Activated naive CD4-positive, alpha-beta T cell (primary cell): ENCODE measurements at places on chromosomes 4 and X.

- DNase-seq, result no peak
Measured at GRCh38 chr4:2968381-2968780, 5.0 kb downstream of the GRK4 start.

GRCh38 chr4:7108660-7109059 is 40.8 kb upstream of the GRPEL1 start:
- DNase-seq, result no peak

GRCh38 chr4:153522802-153523094 is 56.6 kb downstream of the TMEM131L start:
- DNase-seq, result no peak

GRCh38 chrX:47499293-47499692 is 16.3 kb upstream of the ZNF41 start:
- DNase-seq, result no peak

DNA sequence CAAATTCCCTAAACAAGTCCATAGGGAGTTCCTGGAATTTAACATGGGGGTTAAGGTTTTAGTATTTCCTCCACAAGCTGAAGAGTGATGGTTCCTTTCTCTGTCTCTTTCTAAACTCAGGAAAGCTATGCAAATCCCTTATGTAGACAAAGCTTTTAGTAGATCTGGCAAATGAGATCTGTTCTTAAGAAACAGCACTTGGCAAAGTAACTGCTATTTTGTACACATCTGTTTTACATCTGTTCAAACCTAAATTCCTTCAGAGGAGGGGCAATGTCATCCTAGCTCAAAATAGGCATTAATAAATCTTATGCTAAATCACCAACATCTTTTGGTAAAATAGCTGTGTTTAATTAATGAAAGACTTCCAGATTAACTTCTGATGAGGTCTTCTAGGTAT is 137.8 kb upstream of the TBC1D9 start:
- no peak for DNase-seq

- DNase-seq, result no peak
Measured at GRCh38 chr4:117529401-117529800, 444.0 kb upstream of the TRAM1L1 start.

DNA sequence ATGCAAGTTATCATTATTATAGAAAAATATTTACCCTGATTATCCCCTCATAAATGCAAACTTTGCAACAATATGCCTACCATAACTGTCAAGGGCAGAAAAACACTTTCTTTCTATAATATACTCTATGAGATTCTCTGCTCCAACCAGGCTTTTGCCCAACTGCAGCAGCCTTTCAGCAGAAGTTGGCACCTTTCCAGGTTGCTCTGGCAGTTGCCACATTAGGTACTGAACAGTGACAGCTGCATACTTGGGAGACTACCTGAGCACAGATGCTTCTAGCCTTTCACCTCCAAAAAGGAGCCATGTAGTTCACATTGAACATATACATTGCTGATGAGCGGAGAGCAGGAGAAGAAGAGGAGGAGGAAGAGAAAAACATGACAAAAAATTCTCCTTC is 69.5 kb upstream of the BRWD3 start:
- no peak for DNase-seq

- no peak for DNase-seq
Measured at GRCh38 chr4:127634181-127634580, 1.4 kb downstream of the INTU start.

GRCh38 chrX:129529685-129530281 is 6.5 kb upstream of the SMARCA1 start:
- no peak for DNase-seq

DNA sequence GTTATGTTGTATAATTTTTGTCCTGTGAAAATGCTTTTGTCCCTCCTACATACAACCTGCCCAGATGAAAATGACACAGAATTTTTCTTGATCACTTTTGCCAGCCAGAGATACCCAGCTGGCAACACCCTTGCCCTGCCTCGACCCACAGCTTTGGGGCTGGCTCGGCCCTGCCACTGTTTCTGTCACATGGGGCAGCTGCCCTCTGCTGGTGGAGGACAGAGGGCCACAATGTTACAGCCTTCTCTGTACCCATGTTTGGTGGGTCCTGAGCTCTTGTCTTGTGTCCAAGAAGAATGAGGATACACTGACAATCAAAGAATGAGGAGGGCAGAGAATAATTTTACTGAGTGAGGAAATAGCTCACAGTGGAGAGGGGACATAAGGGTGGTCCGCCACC is 31.1 kb downstream of the BMP15 start:
- no peak for DNase-seq

DNA sequence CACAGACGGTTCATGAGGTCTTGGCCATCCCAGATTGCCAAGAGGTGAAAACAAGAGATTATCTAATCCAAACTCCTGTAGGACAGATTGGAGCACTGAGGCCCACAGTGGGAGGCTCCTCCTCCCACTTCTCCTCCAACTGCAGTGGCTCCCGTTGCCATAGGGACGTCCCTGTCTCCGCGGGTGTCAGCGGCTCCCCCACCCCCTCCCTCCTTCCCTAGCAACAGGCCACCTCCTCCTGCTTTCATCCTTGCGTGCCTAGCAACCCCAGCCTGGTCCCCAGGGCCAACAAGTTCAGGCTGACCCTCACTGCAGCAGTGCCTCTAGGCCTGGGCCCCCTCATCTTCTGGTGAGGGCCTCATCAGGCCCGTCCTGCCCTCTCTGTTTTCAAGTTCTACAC is 6.8 kb upstream of the IQSEC2 start:
- DNase-seq, result no peak

DNA sequence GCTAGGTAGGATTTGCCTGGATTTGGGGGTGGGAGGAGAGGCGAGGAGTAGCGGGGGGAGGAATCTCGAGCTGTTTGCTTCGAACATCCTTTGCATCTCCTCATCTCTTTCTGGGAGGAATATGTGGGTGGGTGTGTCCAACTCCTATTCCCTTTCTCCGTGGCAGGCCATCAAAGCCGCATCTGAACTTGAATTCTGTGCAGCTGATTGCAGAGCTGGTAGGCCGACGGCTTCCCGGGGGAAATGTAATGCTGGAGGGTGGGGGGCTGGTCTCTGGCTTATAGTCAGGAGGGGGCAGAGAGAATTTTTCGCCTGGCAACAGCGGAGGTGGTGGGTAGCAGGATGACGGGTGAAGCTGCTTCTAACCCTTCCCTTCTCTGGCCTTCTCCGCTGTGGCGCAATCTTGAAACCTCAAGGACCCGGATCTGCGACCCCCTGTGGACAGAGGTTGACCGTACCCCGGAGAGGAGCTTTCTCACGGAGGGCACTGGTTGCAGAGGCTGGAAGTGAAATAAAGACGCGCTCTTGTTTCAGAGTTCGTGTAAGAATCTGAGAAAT is 628 bp downstream of the ZCCHC12 start:
- DNase-seq, result no peak

- no peak for DNase-seq
Measured at GRCh38 chrX:148601034-148601433, 100.6 kb downstream of the AFF2 start.

DNA sequence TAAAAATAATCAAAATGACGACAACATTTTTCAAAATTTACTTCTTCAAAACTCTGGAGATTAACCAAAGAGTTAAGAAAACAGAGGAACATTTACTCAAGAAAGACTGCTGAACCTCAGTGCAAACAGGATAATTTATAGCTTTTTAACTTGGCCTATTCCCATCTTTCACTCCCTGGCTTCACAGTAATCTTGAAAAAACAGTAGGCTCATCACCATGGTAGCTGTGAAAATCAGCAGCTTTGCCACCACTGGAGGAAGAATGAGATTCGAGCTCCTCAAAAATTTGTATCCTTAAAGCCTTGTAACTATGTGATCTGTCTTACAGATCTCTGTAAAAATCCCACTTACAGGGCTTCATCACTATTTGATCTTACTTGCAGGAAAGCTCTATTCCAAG is 447.7 kb upstream of the CTSO start:
- no peak for DNase-seq

DNA sequence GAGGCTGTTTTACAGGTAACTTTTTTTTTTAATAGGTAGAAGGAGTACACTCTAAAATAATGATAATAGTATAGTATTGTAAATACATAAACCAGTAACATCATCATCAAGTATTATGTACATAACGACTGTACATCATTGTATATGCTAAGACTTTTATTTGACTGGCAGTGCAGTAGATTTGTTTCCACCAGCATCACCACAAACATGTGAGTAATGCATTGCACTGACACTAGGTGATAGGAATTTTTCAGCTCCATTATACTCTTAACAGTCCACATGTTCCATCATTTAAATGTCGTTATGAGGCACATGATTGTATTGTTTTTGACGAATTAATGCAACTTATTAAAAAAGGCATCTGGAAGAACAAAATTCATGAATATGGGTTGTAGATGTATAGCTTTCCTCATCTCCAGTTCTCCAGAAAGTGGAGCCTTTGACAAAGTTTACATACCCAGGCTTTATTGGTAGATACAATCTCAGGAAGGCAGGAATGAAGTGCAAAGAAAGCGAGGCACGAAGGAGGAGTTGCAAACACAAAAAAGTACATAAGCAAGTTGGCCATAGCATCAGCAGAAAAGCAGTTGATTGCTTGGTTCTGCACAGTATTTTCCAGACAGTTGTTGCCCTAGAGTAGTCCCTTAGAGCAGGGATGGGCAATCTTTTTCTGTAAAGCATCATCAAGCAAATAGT is 336.9 kb upstream of the NR3C2 start:
- DNase-seq, result no peak

DNA sequence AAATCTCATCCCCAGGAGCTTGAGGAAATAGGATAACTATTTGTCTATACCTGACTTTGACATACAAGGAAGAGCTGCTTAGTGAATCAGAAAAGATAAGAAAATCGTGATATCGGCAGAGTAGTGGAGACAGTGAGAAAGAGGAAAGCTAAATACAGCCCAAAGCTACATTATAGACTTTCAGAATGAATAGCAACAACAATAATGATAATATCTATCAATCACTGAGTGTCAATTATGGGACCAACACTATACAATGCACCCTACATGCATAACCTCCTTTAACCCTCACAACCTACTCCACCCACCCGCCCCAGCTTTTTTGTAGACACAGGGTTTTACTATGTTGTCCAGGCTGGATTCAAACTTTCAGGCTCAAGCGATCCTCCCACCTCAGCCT is 205.1 kb downstream of the PPP3CA start:
- DNase-seq, result no peak

DNA sequence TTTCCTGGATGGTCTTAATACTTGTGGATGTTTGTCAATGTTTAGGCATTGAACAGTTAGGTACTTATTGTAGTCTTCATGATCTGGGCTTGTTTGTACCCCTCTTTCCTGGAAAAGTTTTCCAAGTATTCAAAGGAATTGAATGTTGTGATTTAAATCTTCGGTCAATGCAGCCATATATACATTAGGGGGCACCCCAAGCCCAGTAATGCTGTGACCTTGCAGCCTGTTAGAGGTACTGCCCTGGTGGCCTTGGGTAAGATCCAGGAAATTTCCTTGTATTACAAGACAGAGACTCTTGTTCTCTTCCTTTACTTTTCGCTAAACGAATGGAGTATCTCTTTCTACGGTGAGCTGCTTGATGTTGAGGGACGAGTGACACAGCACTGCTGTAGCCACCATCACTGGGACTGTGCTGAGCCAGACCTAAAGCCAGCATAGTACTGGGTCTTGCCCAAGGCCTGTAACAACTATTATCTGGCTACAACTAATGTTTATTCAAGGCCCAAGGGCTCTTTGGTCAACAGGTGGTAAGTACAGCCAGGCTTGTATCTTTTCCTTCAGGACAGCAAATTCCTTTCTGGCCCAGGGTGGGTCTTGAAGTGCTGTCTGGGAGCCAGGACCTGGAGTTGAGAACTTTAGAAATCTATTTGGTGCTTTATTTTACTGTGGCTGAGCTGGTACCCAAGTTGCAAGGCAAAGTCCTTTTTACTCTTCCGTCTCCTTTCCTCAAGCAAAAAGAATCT is 118.3 kb upstream of the ATOH1 start:
- no peak for DNase-seq

DNA sequence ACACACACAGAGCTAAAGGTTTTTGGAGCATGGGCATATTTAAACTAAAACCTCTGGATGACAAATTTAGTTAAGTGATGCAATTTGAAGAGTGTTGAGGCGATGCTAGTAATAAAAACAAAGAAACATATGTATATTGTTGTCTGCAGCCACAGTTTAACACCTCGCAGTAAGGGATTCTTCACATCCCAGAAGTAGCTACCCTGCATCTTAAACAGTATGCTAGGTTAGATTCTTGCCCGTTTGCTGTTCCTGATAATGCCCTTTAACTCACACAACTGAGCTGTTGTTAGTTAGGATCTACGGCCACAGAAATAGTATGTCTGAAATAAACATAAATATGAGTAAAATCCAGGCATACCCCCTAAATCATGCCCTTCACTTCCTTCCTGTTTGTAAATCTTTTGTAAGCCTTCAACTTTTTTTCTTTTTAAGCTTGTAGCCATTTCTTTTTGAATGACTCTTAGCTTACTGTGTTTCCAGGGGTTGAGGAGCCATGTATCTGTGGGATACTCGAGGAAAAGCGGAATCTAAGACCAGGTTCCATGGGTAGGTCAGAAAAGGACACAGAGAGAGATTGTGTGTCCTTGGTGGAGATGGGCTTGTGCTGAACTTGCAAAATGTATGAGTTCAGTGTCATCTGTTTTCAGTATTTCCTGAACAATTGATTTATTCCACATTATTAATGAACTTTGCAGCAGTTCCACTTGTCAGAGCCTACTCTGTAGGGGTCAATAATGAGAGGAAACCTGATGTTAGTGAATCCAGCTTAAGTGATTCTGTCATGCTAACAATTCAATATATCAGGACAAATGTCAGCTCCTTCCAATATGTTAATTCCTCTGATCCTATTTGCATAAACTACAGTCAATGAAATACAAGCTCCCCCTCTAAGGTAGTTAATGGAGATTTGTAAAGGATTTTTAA is 349.6 kb downstream of the GPAT3 start:
- DNase-seq, result no peak

GRCh38 chrX:104749951-104750610 is 184.1 kb downstream of the IL1RAPL2 start:
- DNase-seq, result no peak

GRCh38 chrX:22109442-22109841 is 77.3 kb downstream of the PHEX start:
- no peak for DNase-seq

DNA sequence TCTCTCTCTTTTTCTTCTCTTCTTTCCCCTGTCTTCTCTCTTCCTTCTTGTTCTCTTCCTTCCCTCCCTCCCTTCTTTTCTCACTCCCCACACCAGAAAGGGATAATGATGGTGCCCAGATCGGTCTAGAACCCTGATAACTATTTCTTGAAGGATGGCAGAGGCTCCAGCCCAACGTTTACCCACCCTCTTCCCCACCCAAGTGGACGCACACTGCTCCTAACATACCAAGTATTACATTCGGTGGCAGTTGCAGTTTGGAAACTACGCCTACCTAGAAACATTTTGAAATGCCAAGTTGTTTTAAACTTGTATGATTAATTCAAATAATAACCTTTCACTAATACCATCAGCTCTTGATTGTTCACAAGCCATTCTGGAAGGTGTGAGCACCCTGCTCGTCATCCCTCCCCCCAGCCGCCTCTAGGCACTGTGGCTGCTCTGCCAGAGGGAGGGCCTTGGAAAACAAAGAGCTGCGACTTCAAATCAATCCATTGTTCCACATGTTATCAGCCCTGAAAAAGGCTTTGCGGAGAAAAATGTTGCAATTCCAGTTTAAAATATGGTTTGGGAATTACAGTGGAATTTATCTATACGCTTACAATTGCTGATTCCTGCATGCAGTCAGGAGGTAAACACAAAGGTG is 1017.5 kb upstream of the TENM3 start:
- DNase-seq, result no peak

GRCh38 chr4:75908555-75908954 is 6.3 kb upstream of the PPEF2 start:
- DNase-seq, result no peak
